ENCODE measurements at places on chromosomes 4 and X.

GRCh38 chrX:71976753-71977152, 66.1 kb downstream of the NHSL2 start:
- no peak for DNase-seq

GRCh38 chrX:37697169-37697760, 11.7 kb downstream of the XK start:
- no peak for DNase-seq

- no peak for DNase-seq
Measured at GRCh38 chrX:29587107-29587506, 628.3 kb upstream of the MAGEB2 start.

DNA sequence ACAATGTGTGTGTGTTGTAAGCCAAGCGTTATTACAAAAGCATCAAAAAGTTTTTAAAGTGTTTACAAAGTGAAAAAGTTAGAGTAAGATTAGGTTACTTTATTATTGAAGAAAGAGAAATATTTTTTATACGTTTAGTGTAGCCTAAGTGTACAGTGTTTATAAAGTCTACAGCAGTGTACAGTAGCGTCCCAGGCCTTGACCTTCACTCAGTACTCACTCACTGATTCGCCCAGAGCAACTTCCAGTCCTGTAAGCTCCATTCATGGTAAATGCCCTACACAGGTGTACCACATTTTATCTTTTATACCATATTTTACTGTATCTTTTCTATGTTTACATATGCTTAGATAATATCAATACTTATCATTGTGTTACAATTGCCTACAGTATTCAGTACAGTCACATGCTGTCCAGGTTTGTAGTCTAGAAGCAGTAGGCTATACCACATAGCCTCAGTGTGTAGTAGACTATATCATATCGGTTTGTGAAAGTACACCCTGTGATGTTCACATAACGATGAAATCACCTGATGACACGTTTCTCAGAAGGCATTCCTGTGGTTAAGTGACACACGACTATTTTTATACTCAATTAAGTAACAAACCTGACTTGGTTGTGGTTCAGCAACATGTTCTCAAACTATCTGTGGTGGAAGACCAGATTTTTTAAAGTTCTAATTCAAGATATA, 152.0 kb upstream of the EDNRA start:
- no peak for DNase-seq

GRCh38 chr4:119678761-119679160, 50.2 kb upstream of the PDE5A start:
- DNase-seq = no peak

All from suppressor macrophage (primary cell).